ENCODE measurements at places on chromosomes 7 and 10. TPM values are rescaled to one million over a fixed set of nuclear protein-coding genes. Genes with fewer than 3 reads are reported as not detected.

DNA sequence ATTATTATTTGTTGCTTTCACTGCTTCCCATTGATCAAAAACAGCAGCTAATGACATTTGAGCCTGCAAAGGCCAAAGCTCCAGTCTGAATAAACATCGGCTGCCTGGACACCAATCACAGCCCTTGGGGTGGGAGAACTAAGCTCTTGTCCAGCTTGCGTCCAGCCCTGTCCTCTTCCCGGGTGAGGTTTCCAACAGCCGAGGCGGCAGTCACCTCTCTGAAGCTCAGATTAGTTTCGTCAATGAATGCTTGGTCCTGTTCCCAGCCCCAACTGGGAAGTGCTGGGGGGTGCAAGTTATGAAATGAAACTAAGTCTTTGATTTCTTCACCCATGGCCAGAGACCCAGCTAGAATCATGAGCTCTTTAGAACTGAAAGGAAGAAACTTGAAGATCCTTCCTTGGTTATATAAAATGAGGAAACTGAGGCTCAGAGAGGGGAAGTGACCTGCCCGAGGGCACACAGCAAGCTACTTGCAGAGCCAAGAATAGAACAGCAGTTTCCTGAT, 114.0 kb upstream of the TCF7L2 start:
- DNase-seq = no peak

GRCh38 chr10:122665946-122666345, 33.7 kb downstream of the C10orf120 start:
- DNase-seq = no peak

DNA sequence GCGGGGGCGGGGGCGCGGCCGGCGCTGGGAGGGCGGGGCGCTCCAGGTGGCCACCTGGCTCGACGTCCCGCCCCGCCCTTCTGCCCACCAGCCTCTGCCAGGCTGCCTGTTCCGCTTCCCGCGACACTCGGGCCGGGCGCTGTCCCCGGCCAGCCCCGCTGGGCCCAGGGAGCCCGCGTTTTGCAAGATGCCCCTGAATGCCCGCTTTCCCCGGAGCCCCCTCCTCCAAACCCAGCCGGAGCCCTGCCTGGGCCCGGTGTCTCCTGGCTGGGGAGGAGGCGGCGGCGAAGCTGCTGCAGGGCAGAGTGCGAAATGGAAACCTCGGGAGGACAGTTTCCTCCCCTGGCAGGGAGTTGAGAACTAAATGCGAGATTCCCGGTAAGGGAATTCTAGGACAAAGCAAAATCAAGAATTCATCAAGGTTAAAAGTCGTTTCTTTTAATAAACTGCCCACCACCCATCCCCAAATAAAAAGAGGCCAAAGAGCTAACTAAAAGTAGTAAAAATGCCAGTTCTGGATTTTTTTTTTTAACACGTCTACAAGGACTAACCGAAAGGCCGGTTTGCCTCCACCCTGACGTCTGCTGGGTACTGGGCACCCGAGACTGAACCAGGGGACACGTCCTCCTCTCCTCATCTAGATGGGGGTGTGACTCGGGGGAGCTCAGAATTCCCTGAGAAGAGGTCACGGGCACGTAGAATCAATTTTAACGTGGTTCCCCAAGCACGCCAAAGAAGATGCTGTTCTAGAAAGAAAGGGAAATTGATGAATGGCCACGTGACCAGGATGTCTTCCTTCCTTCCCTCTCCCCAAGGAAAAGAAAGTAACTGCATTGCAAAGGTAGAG, 200.4 kb upstream of the NFE2L3 start:
- no peak for DNase-seq

Gene CFAP46
- total RNA-seq = under 0.01 TPM

DNA sequence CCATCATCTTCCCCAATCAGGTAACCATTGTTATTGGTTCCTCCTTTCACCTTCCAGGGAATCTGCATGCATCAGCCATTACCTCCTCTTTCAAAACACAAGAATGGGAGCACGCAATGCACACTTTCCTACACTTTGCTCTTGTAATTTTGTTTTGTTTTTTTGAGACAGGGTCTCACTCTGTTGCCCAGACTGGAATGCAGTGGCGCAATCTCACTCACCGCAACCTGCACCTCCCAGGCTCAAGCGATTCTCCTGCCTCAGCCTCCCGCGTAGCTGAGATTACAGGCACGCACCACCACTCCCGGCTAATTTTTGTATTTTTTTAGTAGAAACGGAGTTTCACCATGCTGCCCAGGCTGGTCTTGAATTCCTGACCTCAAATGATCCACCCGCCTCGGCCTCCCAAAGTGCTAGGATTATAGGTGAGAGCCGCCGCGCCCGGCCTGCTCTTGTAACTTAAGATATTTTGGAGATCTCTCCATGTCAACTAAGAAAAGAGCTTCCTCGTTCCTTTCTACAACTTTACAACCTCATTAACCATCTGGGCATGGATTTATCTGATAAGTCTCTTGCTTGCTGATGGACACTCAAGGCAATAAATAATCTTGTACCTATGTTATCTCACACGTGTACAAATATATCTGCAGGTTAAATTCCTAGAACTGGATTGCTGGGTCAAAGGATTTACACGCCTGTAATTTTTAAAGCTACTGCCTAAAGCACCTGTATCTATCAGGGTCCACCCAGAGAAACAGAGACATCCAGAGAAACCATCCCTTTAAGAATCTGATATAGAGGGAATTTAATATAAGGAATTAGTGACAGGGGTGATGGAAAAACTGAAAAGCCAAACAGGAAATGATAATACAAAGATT, 4.2 kb downstream of the CYTH3 start:
- DNase-seq = no peak

Gene NME8
- 0.27 TPM for total RNA-seq
